Suppressor macrophage (primary cell): ENCODE measurements at places on chromosomes 11 and 22.

- DNase-seq = no peak
Observed at GRCh38 chr11:114272311-114272710, 23.9 kb upstream of the NNMT start.

GRCh38 chr11:113142508-113142907 is 171.9 kb upstream of the TTC12 start:
- DNase-seq = no peak

GRCh38 chr22:38284042-38284402 is 11.2 kb upstream of the TMEM184B start:
- no peak for DNase-seq

GRCh38 chr11:131430473-131431208 is 60.2 kb downstream of the NTM start:
- DNase-seq = peak; percentile 14

- no peak for DNase-seq
Observed at GRCh38 chr11:81495699-81496292, 1237.9 kb downstream of the FAM181B start.

- no peak for DNase-seq
Observed at GRCh38 chr22:35498026-35498800, 42.4 kb upstream of the RASD2 start.

- DNase-seq = no peak
Observed at GRCh38 chr22:20805972-20806471, 32.1 kb downstream of the SERPIND1 start.

DNA sequence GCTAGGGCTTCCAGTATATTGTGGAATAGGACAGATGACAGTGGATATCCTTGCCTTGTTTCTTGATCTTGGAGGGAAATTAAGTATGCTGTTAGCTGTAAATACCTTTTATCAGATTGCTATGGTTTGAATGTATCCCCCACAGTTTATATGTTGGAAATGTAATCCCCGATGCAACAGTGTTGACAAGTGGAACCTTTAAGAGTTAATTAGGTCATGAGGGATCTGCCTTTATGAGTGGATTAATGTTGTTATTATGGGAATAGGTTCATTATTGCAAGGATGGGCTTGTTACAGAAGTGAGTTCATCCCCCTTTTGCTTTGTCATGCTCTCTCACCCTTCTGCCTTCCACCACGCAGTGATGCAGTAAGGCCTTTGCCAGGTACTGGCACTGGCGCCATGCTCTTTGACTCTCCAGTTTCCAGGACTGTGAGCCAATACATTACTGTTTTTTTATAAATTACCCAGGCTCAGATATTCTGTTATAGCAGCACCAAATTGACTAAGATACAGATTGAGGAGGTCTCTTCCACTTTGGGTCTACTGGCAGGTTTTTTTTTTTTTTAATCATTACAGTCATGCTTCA is 16.4 kb downstream of the CABIN1 start:
- DNase-seq = no peak

GRCh38 chr11:33624083-33624482 is 76.5 kb downstream of the C11orf91 start:
- DNase-seq = no peak

DNA sequence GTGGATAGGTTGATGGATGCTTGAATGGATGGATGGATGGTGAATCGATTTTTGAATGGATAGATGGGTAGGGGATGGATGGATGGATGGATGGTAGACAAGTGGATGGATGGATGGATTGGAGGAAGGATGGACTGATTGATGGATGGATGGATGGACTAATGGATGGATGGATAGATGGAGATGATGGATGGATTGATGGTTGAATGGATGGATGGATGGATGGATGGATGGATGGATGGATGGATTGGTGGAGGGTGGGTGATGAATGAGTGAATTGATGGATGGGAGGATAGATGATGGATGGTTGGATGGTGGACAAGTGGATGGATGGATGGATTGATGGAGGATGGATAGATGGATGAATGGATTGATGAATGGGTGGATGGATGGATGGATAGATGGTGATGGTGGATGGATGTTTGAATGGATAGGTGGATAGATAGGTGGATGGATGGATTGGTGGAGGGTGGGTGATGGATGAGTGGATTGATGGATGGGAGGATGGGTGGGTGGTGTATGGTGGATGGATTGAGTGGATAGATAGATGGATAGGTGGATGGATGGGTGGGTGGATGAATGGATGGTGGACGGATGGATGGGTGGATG is 1140.9 kb downstream of the BRD1 start:
- DNase-seq = no peak
